ENCODE measurements at places on chromosomes 13 and 19.

DNA sequence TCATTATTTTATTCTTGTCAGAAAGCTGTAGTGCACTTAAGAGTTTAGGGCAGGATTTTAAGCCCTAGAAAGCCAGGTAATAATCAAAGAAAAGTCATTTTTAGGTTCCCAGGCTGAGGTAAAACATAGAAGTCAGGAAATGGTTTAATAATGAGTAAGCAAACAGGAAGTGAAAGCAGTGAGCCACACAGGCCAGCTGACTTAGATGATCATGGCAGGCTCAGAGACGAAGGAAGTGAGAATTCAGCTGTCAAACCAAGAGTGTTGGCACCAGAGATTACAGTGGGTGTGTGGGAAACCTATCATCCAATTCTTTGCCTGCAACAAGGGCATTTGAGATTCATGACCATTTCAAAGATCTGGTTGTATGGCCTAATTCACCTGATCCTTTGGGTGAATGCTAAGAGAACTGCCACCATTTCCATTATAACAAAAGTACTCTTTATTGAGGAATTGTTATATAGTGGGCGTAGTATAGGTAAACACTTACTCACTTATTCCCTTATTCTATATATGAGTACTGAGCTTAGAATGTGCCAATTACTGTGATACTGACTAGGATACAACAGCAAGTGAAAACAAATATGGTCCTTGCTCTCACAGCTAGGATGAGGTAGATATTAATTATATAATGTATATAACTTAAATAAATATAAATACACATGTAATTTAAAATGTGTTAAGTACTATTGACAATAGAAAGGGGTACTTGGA is 103.7 kb upstream of the EDNRB start:
- DNase-seq, result no peak

DNA sequence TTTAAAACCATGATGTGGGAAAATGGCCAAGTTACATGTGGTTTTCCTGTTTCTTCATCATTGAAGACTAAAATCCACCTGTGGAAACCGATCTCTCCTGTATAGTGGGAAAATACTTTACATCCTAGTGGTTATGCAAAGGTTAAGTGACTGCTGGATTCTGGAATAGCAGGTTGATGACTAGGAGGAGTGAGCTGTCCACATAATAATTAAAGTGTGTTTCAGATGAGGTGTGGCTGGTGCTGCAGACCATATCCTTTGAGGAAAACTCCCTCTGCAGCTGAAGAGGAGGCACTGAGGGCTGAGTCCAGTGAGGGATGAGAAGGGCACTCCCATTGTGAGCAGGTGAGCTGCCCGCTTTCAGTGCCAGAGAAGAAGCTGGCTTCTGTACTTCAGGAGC is 43.2 kb downstream of the DCLK1 start:
- DNase-seq, result no peak

- DNase-seq, result no peak
Observed at GRCh38 chr19:1189419-1189818, 15.4 kb upstream of the SBNO2 start.

DNA sequence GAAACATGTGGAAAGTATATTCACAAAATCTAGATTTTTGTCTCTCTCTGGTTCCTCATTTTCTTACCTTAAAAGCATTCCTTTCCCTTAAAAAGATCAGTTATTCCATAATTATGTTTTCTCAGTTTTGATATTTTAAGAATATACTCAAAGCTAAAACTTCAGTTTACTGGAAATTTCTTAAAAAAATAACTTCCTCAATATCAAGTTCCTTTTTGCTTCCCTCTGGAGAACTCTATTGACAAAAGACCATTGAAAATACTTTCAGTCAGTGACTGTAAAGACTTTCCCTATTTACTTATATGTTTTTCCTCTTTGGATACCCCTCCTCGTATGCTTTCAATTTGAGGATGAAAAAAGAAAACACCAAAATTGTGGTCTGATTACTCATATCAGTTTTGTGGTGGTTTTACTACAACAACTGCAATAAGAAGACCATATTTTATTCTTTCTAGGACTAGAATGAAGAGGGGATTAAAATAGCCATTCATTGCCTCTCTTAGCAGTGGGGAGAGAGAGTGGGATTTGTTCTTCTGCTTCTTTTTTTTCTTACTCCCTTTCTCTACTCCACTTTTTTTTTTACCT is 113.2 kb downstream of the ESD start:
- DNase-seq, result no peak

DNA sequence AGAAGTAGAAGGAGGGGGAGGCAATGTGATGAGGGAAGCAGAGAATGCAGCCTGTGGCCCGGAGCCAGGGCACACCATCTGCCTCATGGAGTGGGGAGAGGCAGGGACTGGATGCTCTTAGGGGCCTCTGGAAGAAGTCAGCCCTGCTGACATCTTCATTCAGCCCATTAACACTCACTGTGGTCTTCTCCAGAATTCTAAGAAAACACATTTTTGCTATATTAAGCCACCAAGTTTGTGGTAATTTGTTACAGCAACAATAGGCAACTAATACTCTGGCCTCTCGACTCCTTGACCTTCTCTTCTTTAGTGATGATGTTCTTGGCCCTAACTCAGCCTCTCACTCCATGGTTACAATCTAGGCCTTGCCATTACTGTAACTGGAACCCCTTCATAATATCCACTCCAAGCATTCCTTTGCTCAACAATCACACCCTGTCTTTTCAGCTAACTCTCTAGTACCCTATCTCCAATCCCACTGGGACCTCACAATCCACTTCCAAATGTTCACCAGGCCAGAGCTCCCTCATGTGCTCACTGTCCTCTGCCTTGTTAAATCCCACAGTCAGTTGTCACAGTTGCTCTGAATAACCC is 98.5 kb downstream of the MIPEP start:
- DNase-seq, result no peak

DNA sequence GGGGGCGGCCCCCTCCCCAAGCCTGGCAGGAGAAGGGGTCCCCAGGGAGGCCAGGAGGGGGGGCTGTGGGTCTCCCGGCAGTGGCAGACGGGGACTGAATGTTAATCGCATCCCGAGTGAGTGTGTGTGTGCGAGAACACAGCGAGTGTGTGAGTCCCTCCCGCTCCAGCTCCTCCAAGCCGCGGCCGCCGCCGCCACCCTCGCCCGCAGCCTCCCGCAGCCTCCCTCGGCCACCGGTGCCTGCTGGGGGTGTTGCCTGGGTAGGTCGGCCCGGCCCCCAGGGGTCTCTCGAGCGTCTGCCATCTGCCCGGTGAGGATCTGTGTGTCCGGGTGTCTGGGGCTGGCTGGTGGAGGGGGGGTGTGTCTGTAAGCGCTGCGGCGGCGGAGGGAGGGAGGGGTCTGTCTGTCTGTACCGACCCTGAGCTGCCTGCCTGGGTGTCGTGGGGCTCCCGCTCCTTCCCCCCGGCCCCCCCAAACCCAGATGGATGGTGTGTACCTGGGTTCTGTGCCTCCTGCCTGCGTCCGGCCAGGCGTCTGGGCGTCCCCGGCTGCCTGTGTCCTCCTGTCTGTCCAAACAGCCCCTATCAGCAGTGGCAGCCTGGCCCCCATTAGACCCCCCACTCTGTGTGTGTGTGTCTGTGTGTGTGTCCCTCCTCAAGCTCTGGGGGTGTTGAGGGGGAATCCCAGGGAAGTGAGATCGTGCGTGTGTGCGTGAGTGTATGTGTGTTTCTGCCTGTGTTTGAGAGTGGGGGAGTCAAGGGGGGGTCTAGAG is at the start of gene GRIN2D:
TSS of gene GRIN2D (plus strand) at position 110 of the 772 bp plus-strand sequence. CDS start 4,725 bp downstream, outside the sequence.
- no peak for DNase-seq

DNA sequence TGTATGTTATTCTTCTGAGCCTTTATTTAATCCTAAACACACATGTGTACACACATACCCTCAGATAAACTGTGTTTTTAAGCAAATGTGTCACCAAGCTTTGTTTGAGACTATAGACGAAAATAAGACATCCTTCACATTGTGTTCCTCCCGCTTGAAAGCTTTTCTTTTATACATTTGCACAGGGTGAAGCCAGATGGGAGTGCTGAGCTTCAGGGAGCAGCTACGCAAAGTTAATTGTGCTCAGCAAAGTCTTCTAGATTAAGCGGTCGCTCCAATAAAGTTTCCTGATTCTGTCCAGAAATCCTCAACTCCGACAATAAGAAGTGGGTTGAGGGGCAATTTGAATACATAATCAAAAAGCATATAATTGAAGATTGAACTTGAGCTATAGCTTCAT is 117.2 kb upstream of the ARGLU1 start:
- no peak for DNase-seq

DNA sequence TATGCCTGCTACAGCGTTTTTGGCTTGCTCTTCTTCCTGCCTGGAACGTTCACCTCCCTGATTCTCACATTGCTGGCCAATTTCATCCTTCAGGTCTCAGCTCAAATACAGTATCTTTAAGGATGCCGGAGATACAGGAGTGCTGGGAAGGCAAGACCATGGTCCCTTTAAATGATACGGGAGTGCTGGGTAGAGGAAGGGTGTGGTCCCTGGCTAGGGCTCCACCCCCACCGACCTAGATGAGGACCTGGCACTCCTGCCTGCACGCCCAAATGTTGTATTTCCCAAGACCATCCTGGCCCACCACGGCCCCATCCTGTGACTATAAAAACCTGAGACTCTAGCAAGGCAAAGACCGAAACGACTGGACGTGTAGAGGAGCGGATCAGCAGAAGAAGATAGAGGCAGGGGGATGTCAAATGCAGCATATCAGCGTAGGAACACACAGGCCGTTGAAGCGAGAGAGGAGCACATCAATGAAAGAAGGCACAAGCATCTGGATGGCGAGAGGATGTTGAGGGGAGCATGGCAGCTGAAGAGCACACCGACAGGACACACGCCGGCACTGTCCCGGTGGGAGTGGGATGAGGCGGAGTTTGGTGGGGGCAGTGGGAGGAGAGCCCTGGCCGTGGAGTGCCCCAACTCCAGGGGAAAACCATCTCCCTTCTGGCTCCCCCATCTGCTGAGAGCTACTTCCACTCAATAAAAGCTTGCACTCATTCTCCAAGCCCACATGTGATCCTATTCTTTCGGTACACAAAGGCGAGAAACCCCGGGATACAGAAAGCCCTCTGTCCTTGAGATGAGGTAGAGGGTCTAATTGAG is 74.0 kb downstream of the PCDH9 start:
- DNase-seq, result peak; percentile 36

DNA sequence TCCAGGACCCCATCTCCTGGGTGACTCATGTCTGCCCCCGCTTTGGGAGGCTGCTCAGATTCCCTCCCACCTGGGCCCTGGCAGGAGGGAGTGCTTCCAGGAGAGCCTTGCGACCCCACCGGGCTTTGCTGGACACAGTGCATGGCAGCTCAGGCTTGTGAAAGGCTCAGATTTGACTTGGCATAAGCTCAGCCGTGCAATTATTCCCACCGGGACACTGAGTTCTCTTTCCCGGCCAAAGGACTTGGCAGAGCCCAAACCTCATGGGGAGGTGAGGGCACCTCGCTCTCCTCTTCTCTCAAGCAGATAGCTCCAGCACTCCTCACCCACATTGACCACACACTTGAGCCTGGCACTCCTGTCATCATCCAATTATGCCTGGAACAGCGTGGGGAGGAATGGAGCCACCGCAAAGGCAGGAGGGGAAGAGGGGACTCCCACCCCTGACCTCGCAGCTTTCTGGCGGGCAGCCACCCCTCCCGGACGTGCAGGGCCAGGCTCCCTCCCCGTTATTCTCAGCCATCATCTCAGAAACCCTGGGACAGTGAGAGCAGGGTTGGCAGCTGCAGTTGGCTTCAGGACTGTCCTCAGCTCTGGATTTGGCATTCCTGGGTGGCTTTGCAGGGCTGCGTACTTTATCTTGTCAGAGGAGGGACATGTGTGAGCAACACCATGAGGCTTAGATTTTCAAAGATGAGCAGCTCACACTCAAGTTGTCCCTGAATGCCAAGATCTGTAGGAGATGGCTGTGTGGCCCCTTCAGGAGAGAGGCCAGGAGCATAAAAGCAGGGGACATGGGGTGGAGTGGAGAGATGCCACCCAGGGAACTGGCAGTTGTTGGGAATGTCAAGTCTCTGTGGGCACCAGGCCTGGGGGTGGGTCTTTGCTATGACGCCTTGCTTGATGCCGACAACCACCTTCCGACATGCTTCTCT is 306.2 kb downstream of the TEX29 start:
- no peak for DNase-seq

GRCh38 chr13:113809934-113810333 is 50.9 kb downstream of the TMEM255B start:
- no peak for DNase-seq

DNA sequence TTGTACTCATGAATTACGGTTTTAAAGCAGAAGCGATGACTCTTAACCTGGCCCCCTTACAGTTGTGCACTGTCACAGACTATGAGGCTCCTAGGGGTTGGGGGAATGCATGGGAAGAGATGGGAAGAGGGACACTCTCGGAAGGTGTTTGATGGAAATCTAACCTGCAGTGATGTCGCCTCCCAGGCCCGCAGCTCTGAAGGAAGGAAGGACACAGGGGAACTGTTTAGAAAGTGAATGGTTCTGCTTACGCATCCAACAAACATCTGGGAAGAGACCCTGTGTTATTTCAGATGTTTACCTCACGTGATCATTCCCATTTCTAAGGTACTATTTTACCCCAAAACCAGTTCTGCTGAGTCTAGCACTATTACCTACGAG is 48.0 kb upstream of the SLC7A9 start:
- DNase-seq, result no peak

DNA sequence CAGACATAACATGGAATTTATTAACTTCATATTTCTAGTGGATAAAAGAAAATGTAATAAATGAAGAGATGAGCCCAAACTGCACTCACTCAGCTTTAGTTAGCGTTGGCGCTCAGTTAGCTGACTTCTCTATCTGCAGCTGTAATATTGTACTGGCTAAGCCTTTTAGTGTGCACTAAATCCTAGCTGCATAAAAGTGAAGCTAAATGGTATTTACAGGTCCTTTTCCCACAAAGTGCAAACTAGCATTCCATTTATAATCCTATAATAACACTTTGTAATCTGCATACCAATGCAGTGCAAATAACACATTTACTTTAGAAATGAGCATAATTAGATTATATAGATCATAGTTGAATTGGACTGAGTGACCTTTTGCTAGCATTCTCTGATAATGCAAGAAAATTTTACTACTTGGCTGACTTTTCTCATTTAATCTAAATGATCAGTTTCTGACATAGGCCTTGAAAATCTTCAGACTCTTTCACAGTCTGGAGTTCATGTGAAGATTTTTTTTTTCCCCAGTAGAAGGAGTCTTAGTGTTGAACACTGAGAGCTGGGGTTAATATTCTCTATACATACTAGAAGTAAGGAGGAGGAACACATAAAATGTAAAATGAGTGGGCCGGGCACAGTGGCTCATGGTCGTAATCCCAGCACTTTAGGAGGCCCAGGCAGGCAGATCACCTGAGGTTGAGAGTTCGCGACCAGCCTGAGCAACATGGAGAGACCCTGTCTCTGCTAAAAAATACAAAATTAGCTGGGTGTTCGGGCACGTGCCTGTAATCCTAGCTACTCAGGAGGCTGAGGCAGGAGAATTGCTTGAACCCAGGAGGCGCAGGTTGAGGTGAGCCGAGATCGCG is 1426.4 kb downstream of the PCDH9 start:
- DNase-seq, result no peak

DNA sequence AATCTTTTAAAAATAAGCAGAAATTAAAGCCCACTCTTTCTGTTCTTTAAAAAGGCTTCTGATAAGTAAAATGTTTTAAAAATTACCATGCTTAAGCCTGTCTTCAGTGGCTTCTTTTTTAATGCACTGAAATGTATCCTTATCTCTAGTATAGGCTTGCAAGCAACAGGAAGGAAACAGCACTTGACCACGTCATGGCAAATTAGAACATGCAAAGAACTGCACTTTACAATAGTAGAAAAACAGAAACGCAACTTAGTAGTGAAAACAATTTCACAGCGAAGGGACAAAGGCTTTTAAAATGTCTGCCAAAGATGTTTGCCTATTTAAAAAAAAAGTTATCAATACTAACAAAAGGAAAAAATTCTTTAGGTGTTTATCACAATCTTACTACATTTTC is 36.3 kb downstream of the ELF1 start:
- no peak for DNase-seq

GRCh38 chr13:70424928-70425327 is 316.7 kb upstream of the KLHL1 start:
- no peak for DNase-seq
